Stimulated activated CD8-positive, alpha-beta memory T cell treated with anti-CD3 and anti-CD28 coated beads, Interleukin-4, amount 100 ng/mL, for 4 hours (primary cell): ENCODE measurements at places on chromosomes 3 and 15.

DNA sequence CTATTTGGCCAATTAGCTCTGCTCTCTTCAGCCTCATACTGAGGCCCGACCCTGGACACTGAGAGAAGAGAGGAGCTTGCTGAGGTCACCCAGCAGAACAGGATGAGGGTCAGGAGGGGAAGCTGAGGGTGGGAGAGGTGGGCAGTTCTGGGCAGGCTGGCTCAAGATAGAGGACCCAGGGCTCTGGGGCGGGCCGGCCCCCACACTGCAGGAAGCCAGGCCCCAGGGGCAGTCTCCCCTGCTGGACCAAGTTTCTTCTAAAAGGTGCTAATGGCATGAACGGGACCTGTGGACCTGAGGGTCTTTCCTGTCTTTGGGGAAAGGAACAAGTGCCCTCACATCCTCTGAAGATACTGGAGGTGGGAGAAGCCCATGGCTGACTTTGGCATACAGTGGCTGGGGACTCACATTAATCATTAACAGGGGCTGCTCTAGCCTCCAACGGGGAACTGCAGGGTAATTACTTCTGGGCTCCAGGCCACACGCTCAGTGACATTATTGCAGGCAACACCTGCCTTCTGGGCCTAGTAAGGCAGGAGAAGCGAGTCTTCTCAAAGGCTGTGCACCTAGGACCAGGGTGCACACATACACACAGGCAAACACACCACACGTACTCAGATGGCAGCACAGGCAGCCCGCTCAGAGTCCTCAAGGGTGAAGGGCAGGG, 10.6 kb downstream of the HCN4 start:
- DNase-seq: no peak

- no peak for DNase-seq
Measured at GRCh38 chr3:190568036-190568435, 54.2 kb downstream of the IL1RAP start.

- DNase-seq: no peak
Measured at GRCh38 chr3:111730143-111730542, 128.9 kb upstream of the PHLDB2 start.

GRCh38 chr3:126678693-126679317, 23.9 kb upstream of the TXNRD3 start:
- no peak for DNase-seq

DNA sequence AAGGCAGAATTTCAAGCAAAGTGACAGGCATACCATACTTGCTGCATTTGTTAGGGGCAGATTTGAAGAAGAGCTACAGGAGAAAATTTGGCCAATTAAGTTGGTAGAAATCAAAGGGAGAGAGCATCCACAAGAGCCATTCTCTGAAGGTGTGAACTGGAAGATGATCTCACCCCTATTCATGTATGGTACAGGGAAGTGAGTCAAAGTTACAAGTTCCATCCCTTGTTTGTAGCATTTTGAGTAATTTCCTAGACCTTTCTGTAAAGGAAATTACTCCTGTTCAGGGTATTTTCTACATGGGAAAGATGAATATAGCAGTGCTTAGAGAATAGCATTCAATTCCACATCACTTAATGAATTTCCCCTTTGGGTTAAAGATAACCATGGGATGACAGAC, 28.4 kb downstream of the TTC14 start:
- DNase-seq: no peak
